Activated naive CD4-positive, alpha-beta T cell treated with anti-CD3 and anti-CD28 coated beads, Interleukin-2, amount 10 ng/mL, durations not matched to agents 5 hours and 36 hours (primary cell): ENCODE measurements at places on chromosomes 3 and 15. TPM values are rescaled to one million over a fixed set of nuclear protein-coding genes. Genes with fewer than 3 reads are reported as not detected.

HCLS1 gene
- 332 TPM for total RNA-seq

MYO9A gene
- 19.1 TPM for total RNA-seq

P2RY13 gene
- total RNA-seq: not detected

SLC22A13 gene
- 0.67 TPM for total RNA-seq

CPNE4 gene
- not detected for total RNA-seq

ADAMTS17 gene
- total RNA-seq: 8.9 TPM

PLCB2 gene
- 182 TPM for total RNA-seq

KIF7 gene
- total RNA-seq: 0.07 TPM

TERC gene
- total RNA-seq: 5.5 TPM

ROPN1 gene
- total RNA-seq: not detected

GOLGA8J gene
- total RNA-seq: not detected

CYP19A1 gene
- total RNA-seq: not detected

DNAH12 gene
- total RNA-seq: 0.08 TPM

SLC22A14 gene
- not detected for total RNA-seq

TRH gene
- total RNA-seq: not detected

SNX4 gene
- total RNA-seq: 29.5 TPM

EPHB1 gene
- 1.2 TPM for total RNA-seq

TMCO5A gene
- not detected for total RNA-seq

PEAK1 gene
- 21.5 TPM for total RNA-seq

DNAJA4 gene
- 24.2 TPM for total RNA-seq

CDHR4 gene
- total RNA-seq: not detected

CRABP1 gene
- total RNA-seq: not detected

PRSS50 gene
- total RNA-seq: not detected

ANKUB1 gene
- total RNA-seq: not detected

WDR72 gene
- total RNA-seq: not detected

SLCO2A1 gene
- not detected for total RNA-seq

CX3CR1 gene
- total RNA-seq: 0.89 TPM

IL20RB gene
- total RNA-seq: 0.67 TPM

TMCC1 gene
- total RNA-seq: 17.5 TPM

WDR93 gene
- not detected for total RNA-seq

ATP13A5 gene
- not detected for total RNA-seq

KCNH8 gene
- not detected for total RNA-seq

C2CD4A gene
- total RNA-seq: not detected

CA12 gene
- not detected for total RNA-seq
